ENCODE measurements at places on chromosomes 1 and 21.
A peak's percentile ranks its signal among the peaks of the same experiment; 100 is the strongest.

- H3K27ac ChIP-seq: no peak overlapping the region
- peaks cover 4% of the 10 kb centered on the region for H3K36me3 ChIP-seq
- H3K4me1 ChIP-seq: peaks cover 10% of the 10 kb centered on the region
- H3K27me3 ChIP-seq: no peaks in the 10 kb centered on the region
- DNase-seq: no peak
Measured at GRCh38 chr1:185556561-185556960, 177.6 kb upstream of the HMCN1 start.

- no peak for DNase-seq
- H3K27me3 ChIP-seq: no peaks in the 10 kb centered on the region
- H3K4me3 ChIP-seq: no peak overlapping the region
- no peak overlapping the region for H3K27ac ChIP-seq
- H3K36me3 ChIP-seq: no peaks in the 10 kb centered on the region
- H3K4me1 ChIP-seq: no peaks in the 10 kb centered on the region
Measured at GRCh38 chr1:99232172-99232571, 32.1 kb upstream of the PLPPR4 start.

- H3K4me3 ChIP-seq: no peak overlapping the region
- peaks cover 4% of the 10 kb centered on the region for H3K27me3 ChIP-seq
- no peak for DNase-seq
- H3K4me1 ChIP-seq: peaks cover 15% of the 10 kb centered on the region
- no peaks in the 10 kb centered on the region for H3K36me3 ChIP-seq
- 0 out of 2 replicates have a peak overlapping the region, but pooled peaks have one; percentile 25 for H3K27ac ChIP-seq
Measured at GRCh38 chr1:3711780-3712451, 40.3 kb upstream of the CCDC27 start.

GRCh38 chr1:30379684-30380624 is 343.4 kb downstream of the MATN1 start:
- H3K4me1 ChIP-seq: no peaks in the 10 kb centered on the region
- no peak overlapping the region for H3K4me3 ChIP-seq
- H3K27me3 ChIP-seq: no peaks in the 10 kb centered on the region
- no peaks in the 10 kb centered on the region for H3K36me3 ChIP-seq

GRCh38 chr1:90339811-90340210 is 344.9 kb downstream of the ZNF326 start:
- H3K27ac ChIP-seq: no peak overlapping the region
- DNase-seq: no peak
- H3K4me3 ChIP-seq: no peak overlapping the region
- no peaks in the 10 kb centered on the region for H3K4me1 ChIP-seq

DNA sequence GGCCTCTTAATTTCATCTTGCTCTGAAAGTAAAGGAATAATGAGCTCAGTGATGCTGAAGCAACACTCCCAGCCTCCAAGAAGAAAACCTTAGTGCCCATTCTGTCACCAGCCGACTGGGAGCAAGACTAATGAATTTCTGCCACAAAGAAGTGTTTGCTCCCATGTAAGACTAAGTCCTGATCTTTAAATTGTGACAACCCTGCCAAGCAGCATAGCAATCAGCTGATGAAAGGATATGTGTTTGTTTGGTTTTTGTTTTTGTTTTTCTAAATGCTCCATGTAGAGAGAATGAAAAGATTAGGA is 113.7 kb upstream of the PALMD start:
- DNase-seq: no peak
- H3K4me3 ChIP-seq: no peak overlapping the region
- H3K27me3 ChIP-seq: no peaks in the 10 kb centered on the region
- H3K36me3 ChIP-seq: 0 out of 2 replicates have a peak, but pooled peaks cover 2% of the 10 kb centered on the region
- H3K27ac ChIP-seq: no peak overlapping the region

GRCh38 chr1:30678209-30678608 is 45.2 kb downstream of the MATN1 start:
- H3K27me3 ChIP-seq: peaks cover 5% of the 10 kb centered on the region
- no peaks in the 10 kb centered on the region for H3K4me1 ChIP-seq
- DNase-seq: no peak
- H3K27ac ChIP-seq: no peak overlapping the region

- no peak overlapping the region for H3K4me3 ChIP-seq
- peaks cover 21% of the 10 kb centered on the region for H3K27me3 ChIP-seq
- H3K4me1 ChIP-seq: no peaks in the 10 kb centered on the region
Measured at GRCh38 chr1:146012703-146013558, 8.6 kb downstream of the HJV start.

- H3K4me1 ChIP-seq: peaks cover 24% of the 10 kb centered on the region
- peaks cover 16% of the 10 kb centered on the region for H3K36me3 ChIP-seq
- peaks cover 81% of the 10 kb centered on the region for H3K27me3 ChIP-seq
- H3K27ac ChIP-seq: no peak overlapping the region
Measured at GRCh38 chr1:74246315-74246714, 11.1 kb downstream of the TNNI3K start.

GRCh38 chr1:204104331-204105130 is 31.6 kb downstream of the SOX13 start:
- peaks cover 90% of the 10 kb centered on the region for H3K4me1 ChIP-seq
- H3K36me3 ChIP-seq: no peaks in the 10 kb centered on the region
- peak overlapping the region; percentile 90 for H3K27ac ChIP-seq
- H3K4me3 ChIP-seq: no peak overlapping the region

DNA sequence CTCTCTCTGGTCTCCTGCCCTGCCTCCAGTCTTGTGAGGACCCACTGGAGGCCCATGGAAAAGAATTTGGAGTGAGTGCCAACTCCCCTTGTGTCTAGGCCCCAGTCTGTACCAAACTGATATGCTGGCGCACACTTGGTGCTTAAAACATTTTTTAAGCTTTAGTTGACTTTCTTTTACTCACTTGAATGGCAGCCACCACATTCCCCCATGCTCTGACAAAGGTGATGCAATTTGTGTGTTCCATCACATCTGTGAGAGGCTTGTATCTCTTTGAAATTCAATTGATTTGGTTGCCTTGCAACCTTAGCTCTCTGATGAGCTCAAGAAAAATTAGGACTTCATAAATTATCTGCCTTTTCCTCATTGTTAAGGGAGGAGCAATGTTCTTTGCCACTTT is 30.5 kb upstream of the WDTC1 start:
- H3K27ac ChIP-seq: no peak overlapping the region
- no peak overlapping the region for H3K4me3 ChIP-seq
- H3K36me3 ChIP-seq: no peaks in the 10 kb centered on the region
- peaks cover 12% of the 10 kb centered on the region for H3K27me3 ChIP-seq
- no peaks in the 10 kb centered on the region for H3K4me1 ChIP-seq

- DNase-seq: no peak
- H3K27ac ChIP-seq: no peak overlapping the region
- no peaks in the 10 kb centered on the region for H3K36me3 ChIP-seq
- H3K4me1 ChIP-seq: peaks cover 15% of the 10 kb centered on the region
Measured at GRCh38 chr1:218694636-218695035, 349.5 kb downstream of the TGFB2 start.

GRCh38 chr1:172727275-172727857 is 68.5 kb downstream of the FASLG start:
- no peaks in the 10 kb centered on the region for H3K4me1 ChIP-seq
- DNase-seq: no peak
- H3K36me3 ChIP-seq: peaks cover 12% of the 10 kb centered on the region
- no peak overlapping the region for H3K27ac ChIP-seq
- H3K4me3 ChIP-seq: no peak overlapping the region

All from WTC11 (cell line).